Activated CD4-positive, alpha-beta T cell treated with anti-CD3 and anti-CD28 coated beads for 4 hours (primary cell): ENCODE measurements at places on chromosomes 2 and 18.

DNA sequence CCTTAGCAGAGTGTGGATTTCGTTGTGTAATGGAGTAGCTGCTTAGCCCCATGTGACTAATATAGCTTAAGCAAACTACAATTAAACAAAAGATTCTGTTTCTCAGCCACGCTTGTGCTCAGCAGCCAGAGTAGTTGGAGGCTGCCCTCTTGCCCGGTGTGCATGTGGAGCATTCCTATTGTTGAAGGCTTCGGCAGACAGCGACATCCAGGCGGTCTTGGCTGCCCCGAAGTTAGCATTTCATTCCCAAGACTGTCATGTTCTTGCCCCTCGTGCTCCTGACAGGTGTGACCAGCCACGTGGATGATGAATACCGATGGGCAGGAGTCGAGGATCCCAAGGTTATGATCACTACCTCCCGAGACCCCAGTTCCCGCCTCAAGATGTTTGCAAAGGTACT, 2.4 kb downstream of the IMP4 start:
- DNase-seq, result no peak

DNA sequence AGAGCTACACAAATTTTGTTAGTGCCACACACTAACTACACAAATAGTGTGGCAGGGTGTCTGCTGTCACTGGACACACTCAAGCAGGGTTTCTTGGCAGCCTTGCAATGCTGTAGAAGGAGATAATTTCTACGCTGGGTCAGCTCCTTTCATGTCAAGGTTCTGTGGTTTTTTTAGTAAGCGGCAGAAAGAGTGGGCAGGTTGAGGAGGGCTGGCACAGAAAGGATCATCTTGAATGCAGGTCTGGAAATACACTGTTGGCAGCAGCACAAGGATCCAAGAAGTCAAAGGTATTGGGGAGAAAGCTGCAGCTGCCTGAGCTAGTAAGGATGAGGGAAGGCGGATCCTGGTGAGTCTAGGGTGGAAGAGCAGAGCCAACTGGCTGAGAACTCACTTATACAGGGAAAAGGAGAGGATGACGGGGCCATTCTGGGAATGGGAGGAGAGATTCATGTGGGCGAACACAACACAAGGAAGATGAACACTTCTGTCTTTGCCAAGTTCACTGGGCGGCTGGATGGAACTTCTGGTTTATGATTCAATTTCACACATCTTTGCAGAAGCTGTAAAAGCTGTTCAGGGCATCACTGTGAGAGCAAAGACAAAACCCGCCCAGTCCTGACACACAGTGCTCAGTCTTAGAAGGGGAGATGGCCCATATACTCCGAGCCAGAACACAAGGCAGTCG, 16.9 kb upstream of the CYRIA start:
- DNase-seq, result no peak

GRCh38 chr2:69466728-69467127, 29.5 kb upstream of the NFU1 start:
- DNase-seq, result no peak

- no peak for DNase-seq
Observed at GRCh38 chr18:59148192-59148591, 8.5 kb downstream of the SEC11C start.

DNA sequence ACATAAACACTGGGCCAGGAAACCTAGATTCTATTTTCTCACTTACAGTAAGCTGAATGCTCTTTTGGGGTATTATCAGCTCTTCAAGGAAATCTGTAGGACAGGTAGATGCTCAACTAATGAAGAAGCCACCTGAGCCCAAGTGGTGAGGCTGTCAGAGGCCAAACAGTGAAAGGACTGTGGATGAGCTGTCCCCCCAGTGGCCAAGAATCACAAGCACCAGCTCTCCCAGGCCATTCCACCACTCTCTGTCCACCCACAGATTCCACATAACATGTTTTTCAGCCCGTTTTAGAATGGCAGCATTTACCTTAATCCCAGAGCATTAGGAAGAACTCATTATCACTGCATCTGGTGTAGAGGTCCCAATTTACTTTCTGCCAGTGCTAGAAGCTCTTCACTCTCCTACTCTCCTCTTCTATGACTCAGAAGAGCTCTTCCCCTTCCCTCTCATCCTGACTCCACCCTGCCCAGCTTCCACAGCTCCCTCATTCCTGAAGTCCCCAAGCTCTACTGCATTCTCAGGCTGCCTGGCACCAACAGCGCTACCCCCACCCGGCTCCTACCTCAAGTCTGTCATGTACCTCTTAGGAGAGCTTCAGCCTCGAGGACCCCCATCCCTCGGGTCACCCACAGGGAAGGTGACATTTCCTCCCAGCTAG, 43.8 kb upstream of the GORASP2 start:
- no peak for DNase-seq

- no peak for DNase-seq
Observed at GRCh38 chr2:216426938-216427337, 14.7 kb downstream of the SMARCAL1 start.

DNA sequence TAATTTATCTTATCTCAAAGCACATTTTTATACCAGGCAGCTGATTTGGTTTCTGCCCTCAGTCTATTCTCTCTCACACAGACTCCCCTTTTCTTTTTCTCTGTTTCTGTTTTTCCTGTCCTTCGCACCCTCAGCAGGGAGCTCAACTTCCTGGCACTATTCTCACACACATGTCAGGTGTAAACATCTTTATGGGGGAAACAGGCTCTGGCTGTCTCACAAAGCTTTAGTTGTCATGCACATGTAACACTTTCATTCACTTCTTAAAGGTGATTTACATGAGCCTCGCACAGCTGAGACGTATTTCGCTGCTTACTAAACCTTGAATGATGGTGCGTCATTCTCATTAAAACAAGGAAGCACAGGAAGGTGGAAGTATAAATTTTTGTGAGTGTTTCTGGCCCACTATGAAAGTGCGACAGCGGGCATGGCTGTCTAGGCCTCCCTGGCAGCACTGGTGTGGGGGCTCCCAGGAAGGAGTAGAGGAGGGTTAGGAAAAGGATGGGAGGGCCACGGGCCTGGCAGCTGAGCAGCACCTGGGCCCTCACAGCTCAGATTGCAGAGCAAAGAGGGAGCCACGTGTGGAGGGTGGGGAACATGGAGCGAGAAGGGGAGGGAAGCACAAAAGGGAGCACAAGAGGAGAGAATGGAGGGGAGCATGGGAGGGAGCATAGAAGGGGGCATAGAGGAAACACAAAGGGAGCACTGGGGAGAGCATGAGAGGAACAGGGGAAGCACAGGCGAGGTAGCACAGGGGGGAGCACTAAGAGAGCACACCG, 46.2 kb upstream of the SNTG2 start:
- no peak for DNase-seq
